GM13976 (cell line): ENCODE measurements at places on chromosomes 11 and 22.
A peak's percentile ranks its signal among the peaks of the same experiment; 100 is the strongest.

GRCh38 chr11:70292863-70293262, 22.4 kb downstream of the PPFIA1 start:
- DNase-seq, result no peak

DNA sequence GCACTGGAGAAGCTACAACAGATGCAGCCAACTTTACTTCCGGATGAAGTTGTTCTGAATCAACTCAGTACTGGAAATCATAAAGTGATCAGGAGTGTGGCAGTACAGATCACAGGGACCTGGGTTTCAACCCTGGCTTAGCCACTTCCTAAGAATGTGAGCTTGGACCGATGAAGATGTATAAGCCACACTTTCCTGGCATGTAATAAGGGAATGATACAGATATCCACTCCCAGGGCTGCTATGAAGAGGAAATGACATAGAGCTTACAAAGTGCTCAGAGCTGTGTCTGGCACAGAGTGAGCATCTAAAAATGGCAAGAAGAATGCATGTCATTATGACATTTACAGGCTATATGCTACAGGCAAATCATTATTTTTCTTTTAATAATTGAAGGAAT, 378.7 kb downstream of the NTM start:
- DNase-seq, result no peak

- DNase-seq, result no peak
Measured at GRCh38 chr22:27435844-27436576, 365.5 kb downstream of the MN1 start.

- peak; percentile 60 for DNase-seq
Measured at GRCh38 chr22:21857481-21857914, 9.9 kb downstream of the MAPK1 start.

GRCh38 chr22:47057916-47058585, 295.6 kb downstream of the TBC1D22A start:
- no peak for DNase-seq

GRCh38 chr11:69510471-69511357, 29.3 kb downstream of the LINC01488 start:
- DNase-seq, result no peak

DNA sequence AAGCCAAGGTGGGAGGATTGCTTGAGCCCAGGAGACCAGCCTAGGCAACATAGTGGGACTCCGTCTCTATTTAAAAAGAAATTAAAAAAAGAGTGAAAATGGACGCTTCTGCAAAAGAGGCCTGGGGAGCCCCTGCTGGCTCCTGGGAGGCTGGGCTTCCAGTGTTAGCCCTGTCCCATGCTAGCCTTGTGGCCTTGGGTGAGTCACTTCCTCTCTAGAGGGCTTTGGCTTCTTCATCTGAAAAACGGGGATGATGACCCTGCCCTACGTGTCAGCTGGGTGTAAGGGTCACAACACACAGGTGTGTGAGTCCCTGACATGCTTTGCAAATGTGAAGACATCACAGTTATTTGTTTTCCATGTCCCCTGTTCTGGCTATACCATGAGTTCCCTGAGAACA, 32.8 kb downstream of the FAM227A start:
- DNase-seq, result no peak

GRCh38 chr11:57274904-57275498, 38.0 kb upstream of the APLNR start:
- DNase-seq, result no peak

DNA sequence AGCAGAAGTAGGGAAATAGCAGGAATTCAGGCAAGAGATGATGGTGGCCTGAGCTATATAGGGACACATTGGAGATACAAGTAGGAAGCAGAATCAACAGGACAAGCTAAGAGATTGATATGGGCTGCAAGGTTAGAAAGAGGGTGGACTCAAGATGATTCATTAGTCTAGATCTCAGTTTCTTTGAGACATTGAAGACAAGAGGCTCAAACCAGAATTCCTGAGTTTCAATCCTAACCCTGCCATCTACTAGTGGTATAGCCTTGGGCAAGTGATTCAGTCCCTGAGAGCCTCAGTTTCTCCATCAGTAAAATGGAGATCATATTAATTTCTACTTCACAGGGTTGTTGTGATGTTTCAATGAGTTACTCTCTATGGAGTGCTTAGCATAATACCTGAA, 53.1 kb upstream of the NAV2 start:
- no peak for DNase-seq

DNA sequence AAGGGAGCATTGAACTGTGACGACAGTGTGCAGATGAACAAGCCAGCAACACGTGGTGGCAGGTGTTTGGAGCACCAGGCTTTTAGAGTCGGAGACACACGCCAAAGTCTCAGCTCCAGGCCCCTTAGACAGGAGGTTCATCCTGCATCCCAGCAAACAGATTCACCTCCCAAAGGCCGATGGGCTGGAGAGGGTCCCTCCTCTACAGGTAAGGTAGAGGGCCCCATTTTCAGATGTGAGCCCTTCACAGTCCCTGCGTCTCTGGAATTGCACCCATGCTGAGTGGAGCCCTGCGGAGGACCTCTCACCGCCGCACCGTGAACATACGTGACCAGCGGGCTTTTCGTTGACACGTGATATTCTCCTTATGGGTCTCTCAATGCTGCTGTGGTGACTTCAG, 109.0 kb upstream of the B3GAT1 start:
- DNase-seq, result no peak

- no peak for DNase-seq
Measured at GRCh38 chr11:35785287-35786167, 123.0 kb downstream of the TRIM44 start.

- DNase-seq, result no peak
Measured at GRCh38 chr22:30249049-30250038, 2.8 kb upstream of the LIF start.

GRCh38 chr11:83713708-83714107, 427.5 kb upstream of the CCDC90B start:
- no peak for DNase-seq

DNA sequence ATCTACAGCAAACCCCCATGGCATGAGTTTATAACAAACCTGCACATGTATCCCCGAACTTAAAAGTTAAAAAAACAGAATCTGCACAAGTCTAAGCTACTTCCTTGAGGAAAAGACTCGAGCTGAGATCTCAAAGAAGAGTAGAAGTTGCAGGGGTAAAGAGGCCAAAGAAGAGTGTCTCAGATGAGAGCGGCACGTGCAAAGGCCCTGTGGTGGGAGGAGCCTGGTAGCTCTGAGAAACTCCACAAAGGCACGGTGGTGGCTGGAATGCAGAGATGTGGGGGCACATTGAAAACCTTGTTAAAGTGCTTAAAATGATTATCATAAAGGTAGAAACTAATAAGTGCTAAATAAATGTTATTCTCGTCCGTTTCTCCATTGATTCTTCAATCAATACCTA, 103.2 kb upstream of the GRK3 start:
- no peak for DNase-seq

DNA sequence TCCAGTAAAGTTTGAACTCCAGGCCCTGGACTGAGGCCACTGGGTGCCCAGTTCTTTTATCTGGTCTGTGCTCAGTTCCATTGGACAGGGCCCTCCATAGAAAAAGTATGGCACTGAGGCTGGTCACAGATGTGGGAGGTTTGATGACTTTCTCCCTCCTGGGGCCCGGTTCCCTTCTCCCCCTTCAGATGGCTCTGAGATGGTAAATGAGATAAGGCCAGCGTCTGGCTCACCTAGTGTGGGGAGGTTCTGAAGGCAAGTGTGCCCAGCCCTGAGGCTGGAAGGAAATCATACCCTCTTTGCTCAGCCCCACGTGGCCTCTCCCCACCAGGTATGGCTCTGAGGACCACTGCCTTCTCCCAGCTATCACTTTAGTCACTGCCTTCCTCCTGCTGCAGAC, 1.5 kb upstream of the CLDN5 start:
- no peak for DNase-seq

DNA sequence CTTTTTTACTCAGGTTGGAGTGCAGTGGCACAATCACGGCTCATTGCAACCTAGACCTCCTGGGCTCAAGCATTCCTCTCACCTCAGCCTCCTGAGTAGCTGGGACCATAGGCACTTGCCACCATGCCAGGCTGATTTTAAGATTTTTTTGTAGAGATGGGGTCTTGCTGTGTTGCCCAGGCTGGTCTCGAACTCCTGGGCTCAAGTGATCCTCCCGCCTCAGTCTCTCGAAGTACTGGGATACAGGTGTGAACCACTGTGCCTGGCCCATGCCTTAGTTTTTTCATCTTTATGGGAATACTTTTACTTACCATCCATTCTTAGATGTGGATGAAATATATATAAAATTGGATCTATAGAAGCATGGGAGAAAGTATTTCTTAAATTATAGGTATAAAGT, 5.2 kb downstream of the PACS1 start:
- DNase-seq, result no peak

- DNase-seq, result no peak
Measured at GRCh38 chr22:36965696-36966095, 52.3 kb downstream of the CSF2RB start.

- DNase-seq, result no peak
Measured at GRCh38 chr11:30326114-30326778, 3.3 kb downstream of the ARL14EP start.

- DNase-seq, result no peak
Measured at GRCh38 chr22:18999008-18999407, 62.9 kb upstream of the PRODH start.

GRCh38 chr11:26330262-26330661, 1.7 kb upstream of the ANO3 start:
- DNase-seq, result no peak

- no peak for DNase-seq
Measured at GRCh38 chr11:47028195-47029093, 91.9 kb downstream of the CSTPP1 start.

- no peak for DNase-seq
Measured at GRCh38 chr22:31896472-31896871, 47.9 kb upstream of the YWHAH start.

- no peak for DNase-seq
Measured at GRCh38 chr11:46564459-46564858, 29.4 kb downstream of the AMBRA1 start.
